ENCODE measurements at places on chromosomes 2 and 18.

- DNase-seq, result peak; percentile 89
Observed at GRCh38 chr2:69242651-69243051, 144.4 kb downstream of the GFPT1 start.

DNA sequence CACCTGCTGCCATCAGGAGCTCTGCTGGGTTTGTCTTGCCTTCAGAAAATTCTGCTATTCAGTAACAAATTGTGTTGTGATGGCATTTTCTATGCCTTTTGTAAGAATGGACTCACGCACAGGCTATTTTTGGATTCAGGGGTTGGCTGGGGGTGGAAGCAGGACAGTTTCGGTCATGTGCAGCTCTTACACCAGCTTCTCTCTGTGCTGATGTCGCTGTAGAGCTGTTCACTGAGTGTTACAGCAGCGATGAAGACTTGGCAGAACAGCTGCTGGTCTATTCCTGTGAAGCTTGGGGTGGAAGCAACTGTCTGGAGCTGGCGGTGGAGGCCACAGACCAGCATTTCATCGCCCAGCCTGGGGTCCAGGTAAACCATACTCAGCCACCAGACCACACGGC, 49.2 kb downstream of the TRPM8 start:
- no peak for DNase-seq

- DNase-seq, result no peak
Observed at GRCh38 chr2:196370381-196370780, 199.0 kb upstream of the STK17B start.

DNA sequence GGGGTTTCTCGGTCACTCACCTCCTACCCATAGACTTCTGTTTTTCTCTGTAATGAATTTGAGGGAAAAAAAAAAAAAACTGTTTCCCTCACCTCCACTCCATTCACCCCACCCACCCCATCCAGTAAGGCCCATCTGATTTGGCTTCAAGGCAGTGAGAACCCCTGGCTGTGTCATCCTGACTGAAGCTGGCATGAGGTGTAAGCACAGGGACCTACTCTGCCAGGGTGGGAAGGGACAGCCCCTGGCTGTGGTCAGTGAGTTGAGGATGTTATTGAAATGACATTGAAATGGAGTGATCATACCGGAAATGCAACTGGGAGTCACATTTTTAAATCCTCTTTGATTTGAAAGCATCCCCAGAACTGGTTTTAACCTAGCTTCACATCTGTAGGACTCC, 19.1 kb upstream of the BCL2L11 start:
- no peak for DNase-seq

DNA sequence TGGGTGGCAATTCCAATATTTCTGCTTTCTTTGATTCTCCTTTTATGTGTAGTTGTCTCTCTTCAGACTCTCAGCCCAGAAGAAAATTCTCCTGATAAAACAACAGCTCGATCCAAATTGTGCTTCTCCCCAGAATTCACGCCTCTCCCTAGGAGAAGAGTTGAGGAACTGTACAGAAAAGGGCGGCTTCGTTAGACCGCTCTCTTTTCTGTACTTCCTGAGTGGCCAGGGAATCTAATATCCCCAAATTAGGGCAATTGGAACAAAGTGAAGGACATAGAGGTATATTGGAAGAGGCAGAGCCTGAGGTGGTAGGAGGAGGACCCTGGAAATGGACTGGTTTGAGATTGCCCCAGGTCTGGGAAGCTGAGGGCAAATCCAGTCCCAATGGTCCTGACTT, 5.6 kb downstream of the ADCYAP1 start:
- no peak for DNase-seq

- no peak for DNase-seq
Observed at GRCh38 chr2:175619179-175620045, 382.7 kb downstream of the LNPK start.

- no peak for DNase-seq
Observed at GRCh38 chr2:132692816-132693215, 22.8 kb upstream of the LYPD1 start.

- DNase-seq, result no peak
Observed at GRCh38 chr2:202270487-202270886, 4.9 kb downstream of the NOP58 start.

- DNase-seq, result no peak
Observed at GRCh38 chr2:95388856-95389244, 13.7 kb upstream of the FAHD2A start.

- DNase-seq, result no peak
Observed at GRCh38 chr18:48777744-48778116, 173.0 kb downstream of the SMAD7 start.

DNA sequence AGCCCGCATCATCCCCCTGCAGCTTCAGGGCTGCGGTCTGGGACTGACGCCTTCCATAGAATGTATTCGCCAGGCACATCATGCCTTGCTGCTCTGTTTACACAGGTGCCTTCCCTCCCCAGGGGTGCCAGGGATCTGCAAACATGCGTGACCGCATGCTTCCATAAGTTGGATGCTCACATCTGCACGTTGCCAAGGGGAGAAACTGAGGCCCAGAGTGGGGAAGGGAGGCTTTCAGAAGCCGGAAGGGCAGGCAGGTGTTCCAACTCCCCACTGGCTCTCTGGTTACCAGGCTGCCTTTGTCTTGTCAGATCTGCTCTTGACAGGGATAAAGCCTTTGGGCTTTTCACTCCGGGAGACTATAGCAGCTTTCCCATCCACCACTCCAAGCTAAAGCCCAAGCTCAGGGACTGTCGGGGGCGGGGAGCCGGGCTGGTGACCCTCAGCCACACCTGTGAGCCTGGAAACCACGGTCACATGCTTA, 125.8 kb upstream of the TNP1 start:
- no peak for DNase-seq

DNA sequence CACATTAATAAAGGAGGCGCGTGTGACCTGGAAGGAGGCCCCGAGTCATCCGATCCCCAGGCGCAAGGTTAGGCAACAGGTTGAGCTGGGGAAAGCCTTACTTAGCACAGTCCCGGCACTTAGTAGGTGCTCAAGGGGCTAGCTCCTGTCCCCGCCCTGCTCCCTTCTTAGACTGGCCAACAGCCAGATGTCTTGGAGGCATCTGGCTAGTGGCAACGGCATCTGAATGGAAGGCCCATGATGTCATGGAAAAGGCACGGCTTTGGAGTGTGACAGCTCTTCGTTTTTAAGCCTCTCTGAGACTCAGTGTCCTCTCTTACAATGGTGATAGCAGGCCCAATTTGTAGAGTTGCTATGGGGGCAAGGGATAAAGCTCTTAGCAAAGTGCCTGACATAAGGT, 258.3 kb downstream of the CYRIA start:
- no peak for DNase-seq

DNA sequence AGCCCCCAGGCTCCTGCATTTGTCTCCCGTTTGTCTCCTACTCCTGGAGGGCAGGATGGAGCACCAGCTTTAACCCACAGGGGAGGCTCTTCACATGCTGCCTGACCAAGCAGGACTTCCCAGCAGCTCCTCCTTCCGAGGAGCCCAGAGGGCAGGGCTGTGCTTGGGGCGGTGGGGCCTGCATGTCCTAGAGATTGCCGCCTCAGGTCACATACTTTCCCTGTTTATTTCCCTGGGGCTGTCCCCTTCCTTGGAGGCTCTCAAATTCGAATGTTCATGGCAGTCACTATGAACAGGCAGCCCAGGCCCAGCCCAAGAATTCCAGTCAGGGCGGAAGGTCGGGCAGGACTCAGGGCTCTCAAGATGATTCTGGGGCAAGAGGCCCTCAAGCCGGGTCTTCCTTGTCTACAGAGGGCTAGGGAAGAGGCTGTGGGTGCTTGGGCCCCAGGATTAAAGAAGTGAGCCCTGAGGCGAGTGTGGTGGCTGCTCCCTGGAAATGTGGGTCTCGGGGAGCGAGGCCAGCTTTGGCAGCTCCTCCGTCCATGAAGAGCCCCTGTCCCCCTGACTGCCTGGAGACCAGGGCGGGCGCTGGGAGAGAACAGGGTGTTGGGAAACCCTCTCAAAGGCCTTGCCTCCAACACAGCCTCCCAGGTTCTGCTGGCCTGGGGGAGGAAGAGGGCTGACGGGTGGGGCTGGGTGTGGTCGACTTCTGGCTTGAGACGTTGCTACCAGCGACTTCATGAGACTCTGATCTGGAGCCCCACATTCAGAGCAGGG, 48.9 kb upstream of the HPCAL1 start:
- no peak for DNase-seq
